Activated T-helper 9 cell treated with anti-CD3 and anti-CD28 coated beads, Interleukin-2, amount 50 U/mL, for 16 hours (primary cell): ENCODE measurements at places on chromosomes 4 and X.

GRCh38 chr4:153241970-153242838 is 38.0 kb downstream of the TRIM2 start:
- DNase-seq = no peak

DNA sequence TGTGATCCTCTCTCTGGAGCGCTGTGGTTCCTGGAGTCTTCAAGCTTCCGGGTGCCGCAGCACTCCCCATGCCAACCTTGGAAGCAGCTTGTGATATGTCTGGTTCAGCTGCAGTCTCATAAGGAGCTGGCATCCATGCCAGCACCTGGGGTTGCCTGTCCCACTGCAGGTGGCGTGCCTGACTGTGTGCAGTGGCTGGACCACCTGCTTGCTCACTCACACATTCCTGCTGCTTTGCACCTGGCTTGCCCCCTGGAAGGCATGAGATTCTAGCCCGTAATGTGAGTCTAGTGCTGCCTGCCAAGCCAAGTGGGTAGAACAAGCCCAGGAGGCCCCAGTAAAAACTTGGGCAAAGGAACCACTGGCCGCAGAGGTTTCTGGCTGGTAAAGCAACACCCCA is 687.2 kb upstream of the AADAT start:
- no peak for DNase-seq

- no peak for DNase-seq
Measured at GRCh38 chr4:64777286-64777685, 368.0 kb upstream of the TECRL start.

- DNase-seq = no peak
Measured at GRCh38 chrX:102767287-102767686, 46.7 kb downstream of the GPRASP3 start.

DNA sequence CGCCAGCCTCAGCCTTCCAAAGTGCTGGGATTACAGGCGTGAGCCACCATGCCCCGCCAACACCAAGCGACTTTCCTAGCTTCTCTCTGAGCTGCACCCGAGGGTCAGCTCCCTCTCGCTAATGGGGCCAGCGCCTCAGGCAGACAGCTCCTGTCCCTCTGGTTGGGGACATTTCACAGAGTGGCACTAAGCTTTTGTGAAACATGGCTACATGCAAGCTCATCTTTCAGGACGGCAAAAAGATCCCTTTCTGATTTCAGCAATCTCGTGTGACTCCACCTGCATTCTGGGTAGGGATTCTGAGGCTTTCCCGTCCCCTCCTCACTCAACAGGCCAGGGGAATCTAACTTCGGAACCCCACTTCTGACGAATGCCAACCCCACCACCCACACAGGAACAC is 31.0 kb upstream of the C4orf50 start:
- DNase-seq = no peak

GRCh38 chr4:157564771-157565170 is 344.2 kb downstream of the GRIA2 start:
- DNase-seq = no peak

- no peak for DNase-seq
Measured at GRCh38 chr4:7154351-7154981, 37.9 kb upstream of the SORCS2 start.

- DNase-seq = no peak
Measured at GRCh38 chrX:11755724-11756123, 2.3 kb upstream of the MSL3 start.

- no peak for DNase-seq
Measured at GRCh38 chr4:15657366-15657765, 2.2 kb upstream of the FBXL5 start.

GRCh38 chr4:3226944-3227343 is 22.0 kb upstream of the MSANTD1 start:
- no peak for DNase-seq

DNA sequence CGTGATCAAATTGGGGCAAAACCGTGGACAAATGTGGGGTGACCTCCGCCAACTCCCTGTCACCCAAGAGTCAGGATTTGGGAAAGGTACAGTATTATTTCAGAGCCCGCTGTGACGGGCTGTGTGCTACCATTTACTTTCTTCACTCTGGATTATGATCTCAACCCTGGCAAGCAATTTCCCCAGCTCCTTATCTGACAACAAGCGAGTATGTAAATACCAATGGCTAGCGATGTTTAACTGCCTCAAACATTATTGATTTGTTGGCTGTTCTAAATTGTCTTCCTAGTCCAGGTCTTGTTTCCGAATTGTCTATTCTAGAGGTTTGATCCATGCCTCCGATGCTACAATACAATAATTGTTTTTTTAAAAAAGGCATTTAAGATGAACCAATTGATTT is 17.7 kb upstream of the PITX2 start:
- DNase-seq = no peak

DNA sequence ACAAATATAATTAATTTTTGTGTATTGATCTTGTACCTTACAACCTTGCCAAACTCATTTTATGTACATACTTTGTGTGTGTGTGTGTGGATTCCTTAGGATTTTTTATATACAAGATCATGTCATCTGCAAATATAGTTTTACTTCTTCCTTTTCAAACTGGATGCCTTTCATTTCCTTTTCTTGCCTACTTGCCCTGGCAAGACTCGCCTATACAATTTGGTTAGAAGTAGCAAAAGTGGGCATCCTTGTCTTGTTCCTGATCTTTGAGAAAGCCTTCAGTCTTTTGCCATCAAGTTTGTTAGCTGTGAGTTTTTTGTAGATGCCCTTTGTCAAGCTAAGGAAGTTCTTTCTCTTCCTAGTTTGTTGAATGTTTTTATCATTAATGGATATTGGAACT is 30.5 kb downstream of the RUFY3 start:
- DNase-seq = no peak

DNA sequence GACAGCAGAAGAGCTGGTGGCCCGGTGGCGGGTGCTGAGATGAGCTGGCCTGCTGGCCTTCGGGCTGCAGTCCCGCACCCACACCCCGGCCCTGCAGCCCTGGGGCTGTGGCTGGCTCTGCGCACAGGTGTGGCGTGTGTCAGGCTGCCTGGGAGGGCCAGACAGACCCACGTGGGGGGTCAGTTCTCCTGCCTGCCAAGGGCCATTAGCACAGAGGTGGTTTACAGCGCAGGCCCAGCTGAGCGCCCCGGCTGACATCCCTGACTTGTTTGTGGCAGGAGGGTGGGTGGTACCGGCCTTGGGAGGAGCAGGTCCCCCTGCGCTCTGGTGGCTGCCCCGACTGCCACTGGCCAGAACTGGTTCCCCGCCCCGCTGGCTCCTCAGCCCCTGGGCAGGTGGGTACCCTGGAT is 9.4 kb upstream of the HGFAC start:
- DNase-seq = no peak

GRCh38 chr4:75484190-75484589 is 30.0 kb downstream of the RCHY1 start:
- no peak for DNase-seq

DNA sequence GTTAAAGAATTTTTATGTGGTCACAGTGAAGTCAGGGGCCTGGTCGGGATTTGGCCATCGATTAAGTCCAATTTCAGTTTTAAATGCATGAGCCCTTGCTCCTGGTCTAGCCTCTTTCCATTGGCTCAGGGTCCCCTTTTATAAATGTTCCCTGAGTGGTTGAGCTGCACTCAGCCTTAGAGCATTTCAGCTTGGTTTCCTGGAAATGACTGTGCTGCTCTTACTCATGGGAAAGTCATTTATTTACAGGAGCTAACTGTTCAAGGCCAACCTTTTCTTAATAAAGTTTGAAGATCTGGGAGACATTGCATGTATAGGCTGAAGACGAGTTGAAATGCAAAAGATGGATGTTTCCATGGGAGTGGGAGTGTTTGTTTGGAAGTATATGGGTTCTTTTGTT is 98.8 kb upstream of the CLNK start:
- no peak for DNase-seq

DNA sequence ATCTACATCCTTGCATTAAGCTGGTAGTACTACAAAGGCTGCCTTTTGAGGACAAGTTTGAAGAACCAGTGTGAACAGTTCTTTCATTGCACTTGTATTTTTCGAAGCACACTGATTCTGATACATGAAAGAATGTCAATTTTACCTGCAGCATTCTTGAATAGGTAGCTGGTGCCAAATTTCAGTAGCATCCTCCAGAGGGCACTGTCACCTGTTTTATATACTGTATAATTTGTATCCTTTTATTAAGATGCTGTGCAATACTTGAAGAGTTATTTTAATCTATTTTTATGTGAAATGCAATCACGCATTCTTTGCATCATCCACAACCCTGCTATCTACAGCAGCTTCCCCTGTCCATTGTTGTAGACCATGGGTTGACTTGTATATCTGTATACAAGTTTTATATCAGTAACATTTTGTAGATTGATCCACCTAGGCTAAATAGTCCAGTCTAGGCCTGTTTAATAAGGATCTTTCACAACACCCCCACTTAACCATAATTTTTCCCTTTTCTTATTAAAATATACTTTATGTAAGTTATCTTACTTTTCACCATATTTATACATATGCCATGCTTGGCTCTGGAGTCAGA is 325.7 kb downstream of the PCDH7 start:
- DNase-seq = no peak

DNA sequence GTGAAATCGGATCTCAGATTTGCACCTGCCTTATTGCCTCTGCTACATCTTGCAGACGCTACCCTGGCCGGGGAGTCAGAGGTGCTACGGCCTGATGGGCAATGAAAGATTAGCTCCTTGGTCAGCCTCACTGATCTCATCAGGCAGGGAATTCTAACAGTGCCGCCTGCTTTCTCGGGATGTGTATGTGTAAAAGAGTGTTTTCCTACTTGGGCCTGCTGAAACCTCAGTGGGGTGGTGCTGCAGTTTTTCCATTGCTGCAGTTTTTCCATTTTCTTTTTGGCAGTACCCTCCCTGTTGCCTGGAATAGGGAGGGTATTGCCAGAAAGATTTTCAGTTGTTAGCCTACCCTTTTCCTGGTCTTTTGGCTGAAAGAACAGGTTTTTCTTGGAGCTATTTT is 117.5 kb downstream of the CDKL5 start:
- no peak for DNase-seq

GRCh38 chr4:165198329-165198728 is 9.0 kb upstream of the KLHL2 start:
- no peak for DNase-seq

DNA sequence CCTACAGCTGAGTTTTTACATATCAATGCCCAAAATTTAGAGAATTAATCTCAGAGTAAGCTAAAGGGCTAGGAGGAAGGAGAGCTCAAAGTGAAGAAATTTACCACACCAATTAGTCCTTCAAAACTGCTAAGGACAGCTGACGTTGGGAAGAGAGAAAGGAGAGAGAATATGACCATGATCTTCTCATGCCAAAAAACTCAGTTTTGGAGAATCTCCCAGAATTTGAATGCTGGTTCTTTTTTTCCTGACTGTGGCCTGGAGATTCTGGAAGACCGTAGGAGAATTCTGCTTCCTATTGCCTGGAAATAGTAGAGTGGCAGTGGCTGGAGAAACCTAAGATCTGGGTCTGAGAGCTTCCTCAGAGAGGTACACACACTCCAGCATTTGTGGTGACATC is 834.4 kb upstream of the SLIT2 start:
- no peak for DNase-seq

DNA sequence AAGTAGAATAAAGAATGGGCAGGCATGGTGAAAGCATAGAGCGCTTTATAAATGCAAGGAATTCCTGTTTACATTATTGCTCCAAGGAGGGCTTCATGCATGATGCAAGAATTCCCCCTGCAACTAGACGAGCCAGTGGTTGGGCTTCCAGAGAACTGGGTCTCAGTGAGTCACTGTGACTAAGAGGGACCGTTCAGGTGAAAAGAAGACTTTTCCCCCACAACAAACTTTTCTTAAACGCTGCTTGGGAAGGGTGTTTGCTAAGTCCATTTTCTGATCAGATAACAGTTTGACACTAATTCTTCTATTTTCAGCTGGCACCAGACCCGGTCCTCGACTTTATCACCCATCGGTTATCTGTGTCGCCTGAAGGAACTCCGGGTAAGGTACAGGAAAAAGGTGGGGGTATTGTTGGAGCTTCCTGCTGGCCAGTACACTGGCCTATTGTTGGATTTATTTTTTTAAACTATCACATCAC is 40.1 kb downstream of the LDB2 start:
- no peak for DNase-seq

DNA sequence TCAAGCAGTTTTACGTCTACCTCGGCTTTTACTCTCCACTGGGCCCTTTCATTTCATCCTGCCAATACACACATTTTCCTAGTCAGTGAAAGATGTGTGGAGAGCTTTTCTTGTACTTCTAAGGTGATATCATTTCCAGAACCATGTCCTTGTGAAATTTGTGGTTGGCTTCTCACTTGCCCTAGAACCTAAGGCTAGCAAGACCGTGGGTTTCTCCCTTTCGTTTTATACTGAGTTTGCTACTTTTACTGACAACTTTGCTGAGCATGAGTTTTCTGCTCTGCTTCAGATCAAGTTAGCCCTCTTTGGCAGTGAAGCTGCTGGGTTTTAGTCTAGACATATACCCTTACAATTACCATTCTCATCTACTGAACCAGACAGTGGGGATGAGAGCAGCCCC is 95.7 kb upstream of the FRMPD4 start:
- DNase-seq = no peak

DNA sequence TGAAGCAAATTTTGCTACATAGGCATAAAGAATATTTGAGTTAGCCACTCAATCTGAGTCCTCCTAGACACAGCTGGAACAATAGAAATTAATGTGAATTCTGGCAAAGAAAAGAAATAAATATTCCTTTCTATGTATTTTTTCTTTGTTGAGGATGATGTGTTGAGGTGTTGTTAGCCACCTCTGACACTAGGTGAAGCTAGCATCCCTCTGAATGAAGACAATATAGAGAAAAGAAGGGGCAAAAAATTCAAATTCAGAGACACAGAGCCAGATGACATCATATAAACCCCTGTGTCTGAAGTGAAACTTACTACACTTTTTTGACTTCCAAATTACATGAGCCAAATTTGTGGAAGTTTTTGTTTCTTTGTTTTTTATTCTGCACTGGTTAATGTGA is 34.6 kb upstream of the TMPRSS11D start:
- no peak for DNase-seq

DNA sequence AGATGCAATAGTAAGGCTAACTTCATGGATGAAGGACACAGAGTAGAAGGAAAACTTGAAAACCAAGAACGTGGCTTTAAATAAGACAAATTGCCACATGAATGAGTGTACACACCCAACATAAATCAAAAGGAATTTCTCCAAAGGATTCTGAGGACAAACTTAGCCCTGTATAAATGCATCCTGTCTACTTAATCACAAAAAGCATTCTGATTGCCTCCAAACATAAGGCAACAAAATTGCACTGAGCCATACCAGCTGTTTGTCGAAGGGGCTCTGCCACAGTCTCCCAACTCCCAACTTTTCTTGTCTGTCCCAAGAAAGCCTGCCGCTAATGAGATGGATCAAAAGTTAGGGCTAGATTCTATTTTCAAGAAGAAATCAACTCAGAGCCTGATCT is 194.3 kb downstream of the SOWAHB start:
- DNase-seq = no peak

GRCh38 chr4:14874990-14875389 is 127.3 kb upstream of the CPEB2 start:
- DNase-seq = no peak
